Bronchial smooth muscle cell (primary cell): ENCODE measurements at places on chromosomes 1 and 21. TPM values are rescaled to one million over a fixed set of nuclear protein-coding genes. Genes with fewer than 3 reads are reported as not detected.

MYCL gene
- total RNA-seq, result 0.09 and 0.32 TPM in 2 replicates

PLPPR4 gene
- 0.17 and 1.1 TPM in 2 replicates for total RNA-seq

LIPI gene
- not detected in 2 replicates for total RNA-seq

LCE2C gene
- not detected in 2 replicates for total RNA-seq

TMEM269 gene
- total RNA-seq, result under 0.01 TPM in 1 of 2 replicates, not detected in the other

TP73 gene
- total RNA-seq, result not detected in 2 replicates
